ENCODE measurements at places on chromosomes 6 and 20. TPM values are rescaled to one million over a fixed set of nuclear protein-coding genes. Genes with fewer than 3 reads are reported as not detected.
A peak's percentile ranks its signal among the peaks of the same experiment; 100 is the strongest.

FYN gene
- total RNA-seq = 409 TPM

DNA sequence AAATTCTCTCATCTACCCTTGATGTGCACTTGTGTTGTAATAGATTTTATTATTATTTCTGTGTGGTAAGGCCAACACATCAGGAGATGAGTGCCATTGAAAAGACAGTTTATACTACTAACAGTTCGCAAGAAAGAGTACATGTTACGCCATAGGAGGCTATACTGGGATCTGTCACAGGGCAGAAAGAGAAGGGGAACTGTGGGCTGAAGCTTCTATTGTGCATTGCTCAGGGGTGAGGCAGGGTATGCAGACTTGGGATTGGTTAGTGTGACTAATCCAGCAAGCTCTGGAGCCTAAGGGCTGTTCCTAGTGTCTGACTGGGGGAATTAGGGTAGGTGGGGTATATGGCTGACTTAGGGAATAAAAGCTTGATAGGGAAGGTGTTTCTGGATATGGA lies 50.9 kb downstream of the GPR63 start:
- H3K27ac ChIP-seq = no peak overlapping the region
- DNase-seq = no peak
- no peaks in the 10 kb centered on the region for H3K36me3 ChIP-seq
- peaks cover 3% of the 10 kb centered on the region for H3K27me3 ChIP-seq

- no peak overlapping the region for H3K4me3 ChIP-seq
- H3K27ac ChIP-seq = no peak overlapping the region
- H3K36me3 ChIP-seq = no peaks in the 10 kb centered on the region
- H3K4me1 ChIP-seq = no peaks in the 10 kb centered on the region
- no peak for DNase-seq
Observed at GRCh38 chr6:75397656-75398465, 95.7 kb downstream of the FILIP1 start.

- H3K4me3 ChIP-seq = no peak overlapping the region
- H3K27me3 ChIP-seq = no peaks in the 10 kb centered on the region
- peaks cover 9% of the 10 kb centered on the region for H3K4me1 ChIP-seq
- H3K27ac ChIP-seq = no peak overlapping the region
- H3K36me3 ChIP-seq = peaks cover 6% of the 10 kb centered on the region
Observed at GRCh38 chr20:1536893-1537730, 20.4 kb downstream of the SIRPD start.

SIRPG gene
- total RNA-seq = 98.7 TPM

DNA sequence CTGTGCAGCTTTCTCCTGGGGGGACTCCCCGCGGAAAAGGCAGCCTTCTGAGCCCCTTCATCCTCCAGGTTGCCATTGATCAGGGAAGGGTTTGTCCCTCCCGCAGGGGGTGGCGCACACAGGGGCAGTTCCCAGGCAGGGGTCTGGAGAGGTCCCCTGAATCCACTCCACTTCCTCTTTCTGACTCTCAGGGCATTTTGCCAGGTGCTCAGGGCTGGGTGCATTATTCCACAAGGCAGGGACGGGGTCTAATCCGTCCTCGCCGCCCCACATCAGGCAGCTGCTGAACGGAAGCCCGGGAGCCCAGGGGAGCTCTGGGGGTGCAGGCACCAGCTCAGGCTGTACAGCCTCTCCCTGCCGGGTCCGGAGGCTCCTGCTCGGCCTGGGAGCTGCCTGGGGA lies 180.9 kb downstream of the TTLL2 start:
- H3K27me3 ChIP-seq = peaks cover 2% of the 10 kb centered on the region
- H3K4me3 ChIP-seq = no peak overlapping the region
- no peaks in the 10 kb centered on the region for H3K36me3 ChIP-seq
- H3K27ac ChIP-seq = no peak overlapping the region
- no peaks in the 10 kb centered on the region for H3K4me1 ChIP-seq

- H3K27me3 ChIP-seq = no peaks in the 10 kb centered on the region
- no peak overlapping the region for H3K4me3 ChIP-seq
- DNase-seq = no peak
- H3K4me1 ChIP-seq = no peaks in the 10 kb centered on the region
- H3K27ac ChIP-seq = no peak overlapping the region
- no peaks in the 10 kb centered on the region for H3K36me3 ChIP-seq
Observed at GRCh38 chr6:123580331-123580730, 56.4 kb downstream of the TRDN start.

EGFL8 gene
- 19.6 TPM for total RNA-seq

- no peaks in the 10 kb centered on the region for H3K36me3 ChIP-seq
- no peak overlapping the region for H3K4me3 ChIP-seq
- no peak for DNase-seq
- no peak overlapping the region for H3K27ac ChIP-seq
- no peaks in the 10 kb centered on the region for H3K27me3 ChIP-seq
- H3K4me1 ChIP-seq = peaks cover 3% of the 10 kb centered on the region
Observed at GRCh38 chr20:19547547-19547946, 210.5 kb upstream of the RIN2 start.

GRCh38 chr6:106564476-106564875 lies 64.8 kb downstream of the RTN4IP1 start:
- H3K4me1 ChIP-seq = peaks cover 2% of the 10 kb centered on the region
- DNase-seq = no peak
- no peak overlapping the region for H3K4me3 ChIP-seq
- H3K27me3 ChIP-seq = no peaks in the 10 kb centered on the region

- no peaks in the 10 kb centered on the region for H3K4me1 ChIP-seq
- no peaks in the 10 kb centered on the region for H3K27me3 ChIP-seq
Observed at GRCh38 chr6:78598966-78599365, 268.4 kb upstream of the IRAK1BP1 start.

- no peaks in the 10 kb centered on the region for H3K36me3 ChIP-seq
- no peak for DNase-seq
- no peak overlapping the region for H3K27ac ChIP-seq
- H3K27me3 ChIP-seq = peaks cover 29% of the 10 kb centered on the region
Observed at GRCh38 chr20:2086177-2086979, 15.2 kb upstream of the STK35 start.

TMEM244 gene
- total RNA-seq = 1.0 TPM

PRPH2 gene
- 0.08 TPM for total RNA-seq

DNA sequence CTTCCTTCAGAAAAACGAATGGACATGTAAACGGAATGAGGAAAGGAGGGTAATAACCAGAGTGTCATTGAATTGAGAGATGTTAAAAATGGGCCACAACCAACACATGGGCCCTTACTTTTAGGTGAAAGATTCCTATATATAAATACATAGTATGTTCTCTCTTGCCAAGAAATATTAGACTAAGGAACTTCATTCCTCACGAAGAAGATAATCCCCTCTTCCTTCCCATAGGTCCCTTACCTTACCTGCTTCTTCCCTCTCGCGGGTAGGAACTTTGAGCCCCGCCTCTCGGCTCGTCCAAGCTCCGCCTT lies 295 bp upstream of the TBC1D22B start:
- peaks cover 36% of the 10 kb centered on the region for H3K4me1 ChIP-seq
- H3K36me3 ChIP-seq = peaks cover 17% of the 10 kb centered on the region
- DNase-seq = no peak
- peak overlapping the region; percentile 94 for H3K4me3 ChIP-seq

KCNK16 gene
- not detected for total RNA-seq

DNA sequence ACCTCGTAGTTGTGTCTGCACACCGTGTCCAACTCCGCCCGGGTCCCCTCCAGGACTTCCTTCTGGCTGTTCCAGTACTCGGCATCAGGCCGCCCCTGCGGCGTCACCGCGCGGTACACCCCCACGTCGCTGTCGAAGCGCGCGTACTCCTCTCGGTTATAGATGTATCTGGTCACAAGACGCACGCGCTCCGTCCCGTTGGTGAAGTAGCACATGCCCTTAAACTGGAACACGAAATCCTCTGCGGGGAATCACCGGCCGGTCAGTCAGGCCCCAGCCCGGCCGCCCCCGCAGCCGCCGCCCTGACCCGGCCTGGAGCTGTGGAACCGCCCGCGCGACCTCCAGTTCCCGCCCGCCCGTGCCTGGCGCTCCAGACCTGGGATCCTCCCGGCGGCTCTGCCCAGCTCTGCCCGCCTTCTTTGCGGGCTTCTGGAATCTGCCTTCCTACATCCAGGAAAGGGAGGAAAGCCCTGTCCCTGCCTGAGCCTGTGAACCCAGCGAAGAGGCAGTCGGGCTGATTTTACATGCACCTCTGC lies 1.6 kb downstream of the HLA-DQB1 start:
- H3K36me3 ChIP-seq = peaks cover 13% of the 10 kb centered on the region
- H3K27ac ChIP-seq = peak overlapping the region; percentile 53
- H3K4me3 ChIP-seq = peak overlapping the region; percentile 76
- peaks cover 25% of the 10 kb centered on the region for H3K4me1 ChIP-seq

DNA sequence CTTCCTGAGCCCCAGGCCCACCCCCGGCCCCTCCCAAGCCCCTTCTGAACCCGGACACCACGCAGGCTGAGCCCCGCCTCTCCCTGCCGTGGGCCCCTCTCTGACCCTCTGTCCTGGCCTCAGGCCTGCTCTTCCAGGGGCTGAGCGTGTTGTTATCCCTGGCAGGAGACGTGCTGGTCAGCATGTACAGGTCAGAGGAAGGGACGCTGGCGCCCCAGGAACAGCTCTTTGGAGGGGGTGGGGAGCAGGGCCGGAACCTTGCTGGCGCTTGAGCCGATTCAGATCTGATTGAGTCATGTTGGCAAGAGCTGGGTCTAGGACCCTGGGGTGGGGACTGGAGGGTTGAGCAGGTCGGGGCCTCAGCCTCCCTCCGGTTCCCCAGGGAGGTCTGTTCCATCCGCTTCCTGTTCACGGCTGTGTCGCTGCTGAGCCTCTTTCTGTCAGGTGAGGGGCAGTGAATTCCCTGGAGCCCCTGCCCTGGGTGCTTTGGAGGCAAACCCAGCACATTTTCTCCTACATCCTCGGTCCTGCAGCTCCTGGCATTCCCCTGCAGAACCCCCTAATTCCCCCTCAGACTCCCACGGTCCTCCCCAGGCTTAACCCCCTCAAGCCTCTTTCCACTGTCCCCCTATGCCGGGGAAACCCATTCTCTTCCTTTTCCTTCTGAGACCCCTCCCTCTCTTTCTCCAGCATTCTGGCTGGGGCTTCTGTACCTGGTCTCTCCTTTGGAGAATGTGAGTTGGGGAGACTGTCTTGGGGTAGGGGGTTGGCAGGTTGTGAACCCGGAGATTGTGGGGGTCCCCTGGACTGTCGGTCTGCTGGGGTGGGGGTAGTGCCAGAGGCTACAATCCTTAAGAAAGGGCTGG lies 2.0 kb downstream of the SPAG4 start:
- peak overlapping the region; percentile 86 for H3K4me3 ChIP-seq
- H3K27ac ChIP-seq = peak overlapping the region; percentile 87
- peaks cover 19% of the 10 kb centered on the region for H3K4me1 ChIP-seq
- peak; percentile 63 for DNase-seq
- peaks cover 2% of the 10 kb centered on the region for H3K36me3 ChIP-seq

CFAP206 gene
- total RNA-seq = not detected

DNA sequence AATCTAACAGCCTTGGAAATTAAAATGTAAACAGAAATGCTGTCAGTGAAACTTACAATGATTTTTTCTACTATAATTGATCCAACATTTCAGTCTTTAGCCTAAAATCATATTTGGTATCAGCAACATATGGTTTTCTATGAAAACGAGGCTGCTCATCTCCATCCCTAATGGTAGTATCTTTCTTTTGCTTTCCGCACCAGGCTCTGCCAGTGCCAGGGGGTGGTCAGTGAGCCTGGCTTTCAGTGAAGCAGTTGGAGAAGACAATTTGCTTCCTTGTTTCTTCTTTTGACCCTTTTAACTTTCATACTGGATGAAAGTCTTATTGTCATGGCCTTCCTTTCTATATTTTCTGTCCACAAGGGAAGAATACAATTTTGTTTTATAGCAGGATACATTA lies 258.4 kb downstream of the ARID1B start:
- peaks cover 3% of the 10 kb centered on the region for H3K36me3 ChIP-seq
- no peak overlapping the region for H3K4me3 ChIP-seq
- H3K27me3 ChIP-seq = no peaks in the 10 kb centered on the region
- no peak overlapping the region for H3K27ac ChIP-seq
- H3K4me1 ChIP-seq = peaks cover 10% of the 10 kb centered on the region

GRCh38 chr20:60271597-60271996 lies 313.4 kb downstream of the CDH26 start:
- H3K4me1 ChIP-seq = no peaks in the 10 kb centered on the region
- H3K36me3 ChIP-seq = no peaks in the 10 kb centered on the region
- no peak overlapping the region for H3K27ac ChIP-seq
- H3K27me3 ChIP-seq = peaks cover 6% of the 10 kb centered on the region
- H3K4me3 ChIP-seq = no peak overlapping the region
- no peak for DNase-seq

DNA sequence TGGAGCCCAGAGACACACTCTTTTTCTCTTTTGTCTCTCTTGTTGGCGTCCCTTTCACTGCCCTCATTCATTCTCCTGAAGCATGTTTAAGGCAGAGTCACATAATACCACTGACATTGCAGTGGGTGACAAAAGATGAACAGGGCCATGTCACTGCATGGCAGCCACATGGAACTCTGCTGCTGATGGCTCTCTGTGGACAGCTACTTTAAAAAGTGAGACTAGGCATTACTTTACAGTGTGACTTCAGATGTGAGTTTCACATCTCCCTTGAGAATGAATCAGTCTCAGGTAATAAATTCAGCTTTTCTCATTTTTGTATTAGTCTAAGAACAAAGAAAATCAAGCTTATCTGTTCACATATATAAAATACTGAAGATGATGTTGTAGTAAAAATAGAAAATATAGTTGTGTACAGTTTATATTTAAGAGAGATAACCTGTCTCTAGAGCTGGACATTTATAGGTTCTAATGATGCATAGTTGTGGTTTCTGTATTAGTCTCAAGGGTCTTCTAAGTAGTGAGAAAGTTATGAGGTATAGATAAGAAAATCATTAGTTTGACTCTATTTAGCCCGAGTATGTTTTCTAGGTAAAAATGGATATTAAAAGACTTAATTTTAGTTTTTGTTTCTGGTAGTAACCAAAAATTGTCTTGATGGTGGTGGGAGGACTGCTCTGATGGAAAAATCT lies 6.1 kb downstream of the MRS2 start:
- no peak overlapping the region for H3K4me3 ChIP-seq
- H3K4me1 ChIP-seq = peaks cover 13% of the 10 kb centered on the region
- no peak for DNase-seq
- H3K27me3 ChIP-seq = no peaks in the 10 kb centered on the region
- H3K27ac ChIP-seq = no peak overlapping the region

- H3K4me1 ChIP-seq = no peaks in the 10 kb centered on the region
- no peak overlapping the region for H3K27ac ChIP-seq
- peaks cover 4% of the 10 kb centered on the region for H3K27me3 ChIP-seq
- no peaks in the 10 kb centered on the region for H3K36me3 ChIP-seq
Observed at GRCh38 chr20:9160331-9160730, 91.4 kb downstream of the PLCB4 start.

DNA sequence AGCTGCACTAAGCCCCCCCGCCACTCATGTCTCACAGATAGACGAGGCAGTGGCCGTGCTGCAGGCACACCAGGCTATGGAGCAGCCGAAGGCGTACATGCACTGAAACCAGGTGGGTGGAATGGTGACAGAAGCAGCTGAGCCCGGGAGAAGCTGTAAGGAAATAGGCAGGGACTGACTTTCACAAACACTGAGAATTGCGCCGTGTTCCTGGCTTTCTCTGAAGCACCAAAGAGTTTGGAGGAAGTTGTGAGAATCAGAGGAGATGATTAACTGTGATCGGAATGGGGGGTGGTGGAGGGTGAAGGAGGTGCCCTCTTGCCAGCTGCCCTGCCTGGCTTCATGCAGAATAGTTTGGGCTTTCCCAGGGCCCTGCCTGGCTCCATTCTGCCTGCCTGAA lies 21.6 kb downstream of the TOMM34 start:
- no peak for DNase-seq
- peaks cover 24% of the 10 kb centered on the region for H3K36me3 ChIP-seq
- no peak overlapping the region for H3K27ac ChIP-seq
- H3K4me1 ChIP-seq = peaks cover 1% of the 10 kb centered on the region
- H3K27me3 ChIP-seq = no peaks in the 10 kb centered on the region

EFCAB8 gene
- total RNA-seq = 0.77 TPM

- no peaks in the 10 kb centered on the region for H3K36me3 ChIP-seq
- peaks cover 1% of the 10 kb centered on the region for H3K27me3 ChIP-seq
- H3K4me1 ChIP-seq = no peaks in the 10 kb centered on the region
- no peak overlapping the region for H3K4me3 ChIP-seq
- H3K27ac ChIP-seq = no peak overlapping the region
Observed at GRCh38 chr6:140663094-140663493, 1288.6 kb upstream of the CITED2 start.

UFL1 gene
- 23.7 TPM for total RNA-seq

Measured in activated naive CD8-positive, alpha-beta T cell treated with anti-CD3 and anti-CD28 coated beads, Interleukin-2, amount 10 ng/mL, durations not matched to agents 7 days and 5 days (primary cell).